ENCODE measurements at places on chromosomes 11 and 22.

DNA sequence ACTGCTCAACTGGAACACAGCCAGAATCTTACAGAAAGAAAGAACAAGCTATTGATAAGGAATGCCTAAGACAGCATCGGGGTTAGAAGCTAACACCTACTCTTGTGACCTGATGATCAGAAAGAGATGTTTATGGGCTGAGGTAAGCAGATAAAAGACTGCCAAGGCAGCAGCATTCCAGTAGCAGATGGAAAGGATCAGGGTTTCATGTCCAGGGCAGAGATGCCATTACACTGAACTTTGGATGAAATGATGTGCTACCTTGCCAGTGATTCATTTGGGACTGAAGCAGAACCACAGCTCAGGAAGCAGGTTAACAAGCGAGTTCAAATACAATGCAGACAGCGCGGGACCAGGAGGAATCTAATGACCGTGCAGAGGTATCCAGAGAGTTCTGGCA lies 27.1 kb upstream of the APOA1 start:
- DNase-seq = no peak

GRCh38 chr22:30979932-30980331 lies 10.9 kb downstream of the TUG1 start:
- no peak for DNase-seq

GRCh38 chr11:108807262-108807661 lies 142.4 kb downstream of the DDX10 start:
- DNase-seq = no peak

GRCh38 chr11:67528376-67528775 lies 5.1 kb upstream of the CABP2 start:
- no peak for DNase-seq

GRCh38 chr22:41530890-41531714 lies 13.2 kb downstream of the POLR3H start:
- no peak for DNase-seq

DNA sequence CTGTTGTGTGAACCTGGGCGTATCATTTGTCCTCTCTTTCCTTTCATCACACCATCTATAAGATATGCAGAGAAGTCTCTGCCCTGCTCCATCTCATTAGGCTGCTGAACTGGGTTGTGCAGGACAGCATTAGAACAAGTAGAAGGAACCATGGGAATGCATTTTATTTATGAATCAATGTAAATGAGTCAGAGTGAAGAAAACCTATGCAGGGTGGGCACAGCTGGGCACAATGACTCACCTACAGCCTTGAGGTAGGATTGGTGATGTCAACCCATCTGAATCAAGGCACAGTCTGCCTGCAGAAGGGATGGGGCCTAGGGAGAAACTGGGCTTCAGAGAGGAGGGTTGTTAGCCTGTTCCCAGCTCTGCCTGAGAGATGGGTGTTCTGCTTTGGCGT lies 123.4 kb downstream of the CSNK2A3 start:
- no peak for DNase-seq

- peak; percentile 26 for DNase-seq
Observed at GRCh38 chr22:50206599-50206998, 5.8 kb downstream of the SELENOO start.

DNA sequence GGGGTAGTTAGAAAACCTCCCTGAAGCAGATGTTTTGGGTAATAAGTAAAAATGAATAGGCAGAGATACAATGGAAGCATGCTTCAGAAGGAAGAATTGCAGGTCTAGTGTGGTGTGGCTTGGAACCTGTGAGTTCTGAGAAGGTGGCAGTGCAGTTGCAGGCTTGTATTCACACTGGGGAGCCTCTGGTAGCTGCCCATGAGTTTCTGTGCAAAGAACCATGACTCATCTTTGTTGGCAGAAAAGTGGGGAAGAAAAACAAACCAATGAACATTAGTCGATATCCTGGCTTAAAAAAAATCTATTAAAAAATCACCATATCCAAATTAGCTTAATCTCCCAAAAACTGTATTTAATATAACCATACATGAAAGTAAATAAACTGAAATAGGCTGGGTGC lies 232.6 kb downstream of the FAT3 start:
- no peak for DNase-seq

- DNase-seq = no peak
Observed at GRCh38 chr11:11313902-11314692, 39.0 kb downstream of the CSNK2A3 start.

DNA sequence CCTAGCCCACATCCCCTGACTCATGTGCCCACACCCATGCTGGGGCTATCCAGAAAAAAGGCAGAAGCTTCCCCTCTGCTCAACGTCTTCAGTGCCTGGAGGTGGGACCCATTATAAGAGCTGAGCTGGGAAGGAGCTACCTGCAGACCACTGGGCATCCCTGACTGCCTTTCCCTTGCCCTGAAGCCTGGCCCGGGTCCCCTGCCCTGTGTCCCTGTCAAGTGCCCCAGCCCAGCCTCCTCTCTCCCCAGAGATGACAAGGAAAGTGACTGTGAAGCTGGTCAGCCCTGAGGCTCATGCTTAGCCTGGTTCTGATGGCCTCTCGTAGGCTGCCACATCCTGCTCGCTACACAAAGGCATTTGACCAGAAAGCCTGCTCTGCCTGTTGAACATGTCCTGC lies 140.4 kb downstream of the PARVA start:
- no peak for DNase-seq

- no peak for DNase-seq
Observed at GRCh38 chr11:101913656-101914055, 1.2 kb upstream of the CEP126 start.

DNA sequence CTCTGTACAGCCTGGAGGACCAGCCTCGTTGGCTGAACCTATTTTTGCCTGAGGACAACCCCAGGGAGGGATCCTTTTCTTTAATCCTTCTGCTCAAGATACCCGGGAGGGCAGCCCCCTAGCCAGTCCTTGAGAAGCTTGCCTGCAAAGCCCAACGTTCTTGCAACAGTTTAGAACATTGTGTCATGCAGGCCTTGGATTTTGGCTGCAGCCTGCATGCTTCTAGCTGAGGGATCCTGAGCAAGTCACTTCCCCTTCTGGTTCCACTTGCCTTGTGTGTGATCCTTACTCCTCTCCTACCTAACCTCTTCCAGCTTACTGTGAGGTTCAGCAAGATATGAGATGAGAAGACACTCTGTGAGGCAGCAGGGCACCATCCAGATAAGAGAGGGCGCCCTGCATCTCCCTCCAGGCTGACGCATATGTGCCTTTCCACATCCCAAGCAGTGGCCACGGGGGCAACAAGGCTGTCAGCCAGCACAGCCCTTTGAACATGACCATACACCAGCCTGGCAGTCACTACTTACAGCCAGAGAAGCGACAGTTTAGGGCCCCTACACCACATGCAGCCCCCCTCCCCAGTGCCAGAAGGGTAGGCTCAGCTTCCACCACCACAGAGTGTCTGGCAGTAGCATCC lies 76.1 kb downstream of the C11orf58 start:
- DNase-seq = no peak

DNA sequence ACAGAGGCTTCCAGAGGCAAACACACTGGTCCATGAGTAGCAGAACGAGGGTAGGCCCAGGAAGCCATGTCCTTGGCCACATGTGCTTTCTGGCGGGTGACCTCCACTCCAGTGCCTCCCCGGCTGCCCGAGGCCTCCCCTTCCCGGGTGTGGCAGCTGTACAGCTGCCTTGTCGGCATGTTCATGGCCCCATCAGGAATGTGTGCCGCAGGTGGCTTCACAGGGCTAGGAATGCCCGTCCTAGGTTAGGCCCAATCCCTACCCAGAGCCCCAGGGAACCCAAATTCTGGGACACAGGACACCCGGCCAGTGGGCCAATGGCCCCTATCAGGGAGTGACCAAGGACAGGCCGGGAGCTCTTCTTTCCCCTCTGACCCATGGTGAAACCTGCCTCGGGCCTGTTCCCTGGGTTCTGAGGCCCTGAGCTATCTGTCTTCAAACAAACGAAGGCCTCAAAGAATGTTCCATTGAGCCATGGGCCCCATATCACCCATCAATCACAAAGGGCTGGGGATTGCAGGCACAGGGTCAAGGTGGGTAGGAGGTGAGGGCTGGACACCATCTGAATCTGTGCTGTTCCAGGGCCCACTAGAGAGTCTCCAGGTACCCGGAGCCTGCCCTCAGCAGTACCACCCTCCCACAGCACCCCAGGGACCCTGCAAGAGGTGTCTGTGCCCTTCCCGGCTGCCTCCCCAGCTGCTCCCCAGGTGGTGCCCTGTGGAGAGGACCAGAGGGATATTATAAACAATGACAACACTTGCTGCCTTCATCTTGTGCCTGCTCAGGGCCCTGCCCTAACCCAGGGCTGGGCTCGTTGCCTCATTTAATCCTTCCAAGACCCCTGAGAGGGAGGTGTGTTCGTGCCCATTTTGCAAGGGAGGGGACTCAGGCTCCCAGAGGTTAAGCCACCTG lies 4.0 kb upstream of the CDKN1C start:
- DNase-seq = no peak

DNA sequence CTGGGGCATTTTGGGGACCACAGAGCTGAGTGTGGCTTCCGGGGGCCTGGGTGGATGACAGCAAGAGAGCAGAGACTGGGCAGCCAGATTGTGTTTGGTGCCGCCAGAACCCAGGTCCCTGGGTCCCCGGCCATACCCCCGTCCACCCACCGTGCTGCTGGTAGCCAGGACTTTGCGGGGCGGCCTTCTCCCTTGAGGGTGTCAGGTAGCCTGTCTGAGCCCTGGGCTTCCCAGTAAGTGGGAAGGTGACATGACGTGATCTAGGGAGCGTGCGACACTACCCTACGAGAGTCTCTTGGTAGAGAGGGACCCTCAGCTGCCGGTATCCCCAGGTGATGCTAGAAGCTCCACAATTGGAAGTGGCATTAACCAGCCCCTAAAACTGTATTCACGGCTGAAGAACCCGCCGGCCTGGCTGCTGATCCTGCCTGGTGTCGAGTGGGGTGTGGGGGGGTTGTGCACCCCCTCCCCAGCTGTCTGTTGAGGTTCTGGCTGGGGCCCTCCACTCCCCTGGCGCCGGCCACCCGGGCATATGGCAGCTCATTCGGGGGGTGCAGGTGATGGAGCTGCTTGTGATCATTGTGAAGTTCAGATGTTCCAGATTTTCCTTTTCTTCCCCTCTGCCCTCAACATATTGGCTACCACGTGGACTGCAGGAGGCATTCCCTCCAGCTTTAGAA lies 66.9 kb downstream of the MPPED1 start:
- no peak for DNase-seq

DNA sequence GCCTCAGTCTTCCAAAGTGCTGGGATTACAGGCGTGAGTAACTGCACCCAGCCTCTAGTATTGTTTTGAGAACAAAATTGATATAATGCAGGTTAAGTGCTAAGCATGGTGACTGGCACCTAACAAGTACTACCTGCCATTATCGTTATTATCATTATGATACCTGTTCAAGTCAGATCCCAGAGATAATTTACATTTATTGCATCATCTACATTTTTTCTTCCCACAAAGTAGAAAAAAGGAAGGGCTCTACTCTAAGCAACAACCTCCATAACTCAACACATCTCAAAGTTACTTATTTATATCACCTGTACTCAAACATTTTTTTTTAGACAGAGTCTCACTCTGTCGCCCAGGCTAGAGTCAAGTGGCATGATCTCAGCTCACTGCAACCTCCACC lies 42.1 kb downstream of the DCDC1 start:
- no peak for DNase-seq

DNA sequence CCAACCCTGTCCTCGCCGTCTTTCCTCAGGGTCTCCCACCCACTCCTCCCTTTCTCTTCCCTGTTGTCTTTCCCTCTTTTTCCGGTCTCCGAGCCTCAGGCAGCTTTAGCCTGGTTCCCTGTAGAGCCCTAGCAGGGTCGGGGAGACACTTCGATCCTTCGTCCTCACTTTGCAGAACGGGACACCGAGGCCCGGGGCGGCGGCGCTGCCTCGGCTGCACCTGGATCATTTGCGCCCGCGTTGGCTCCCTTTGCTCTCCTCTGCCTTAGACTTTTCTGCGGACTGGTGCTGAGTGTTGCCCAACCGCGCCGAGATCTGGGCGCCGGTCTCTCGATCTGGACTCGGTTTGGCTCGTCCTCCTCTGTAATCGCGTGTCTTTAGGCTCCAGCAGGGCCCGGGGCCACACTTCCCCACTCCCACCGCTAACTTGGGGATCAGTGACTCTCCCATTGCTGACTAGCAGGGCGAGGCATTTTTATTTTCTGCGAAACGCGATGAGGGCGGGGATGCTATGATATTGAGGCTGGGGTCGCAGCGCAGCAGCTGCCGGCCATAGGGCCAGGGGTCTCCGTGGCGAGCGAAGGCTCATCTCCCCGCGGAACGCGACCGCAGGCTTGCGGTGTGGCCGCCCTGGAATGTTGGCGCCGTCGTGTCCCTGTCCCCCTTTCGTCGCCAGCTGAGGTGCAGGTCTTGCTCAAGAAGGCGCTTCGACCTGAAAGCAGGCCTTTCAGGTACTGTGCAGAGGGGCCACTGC lies 1.6 kb upstream of the E2F8 start:
- peak; percentile 4 for DNase-seq

GRCh38 chr11:16770016-16770415 lies 31.6 kb downstream of the C11orf58 start:
- no peak for DNase-seq

All from stimulated activated CD4-positive, alpha-beta T cell treated with anti-CD3 and anti-CD28 coated beads, Interleukin-4, amount 100 ng/mL, for 1 hour (primary cell).